ENCODE measurements at places on chromosomes 3 and 15.

- peak; percentile 95 for DNase-seq
These were observed 218 bp upstream of the MAPKAPK3 start for GRCh38 chr3:50616770-50617095.

- peak; percentile 74 for DNase-seq
These were observed 1.7 kb downstream of the SYNM start for GRCh38 chr15:99106417-99107220.

GRCh38 chr3:133488785-133489367 lies 84.6 kb upstream of the CDV3 start:
- DNase-seq, result no peak

GRCh38 chr3:84904816-84905555 lies 53.8 kb upstream of the CADM2 start:
- DNase-seq, result no peak

- DNase-seq, result no peak
These were observed 150.5 kb upstream of the POU1F1 start for GRCh38 chr3:87426918-87427317.

DNA sequence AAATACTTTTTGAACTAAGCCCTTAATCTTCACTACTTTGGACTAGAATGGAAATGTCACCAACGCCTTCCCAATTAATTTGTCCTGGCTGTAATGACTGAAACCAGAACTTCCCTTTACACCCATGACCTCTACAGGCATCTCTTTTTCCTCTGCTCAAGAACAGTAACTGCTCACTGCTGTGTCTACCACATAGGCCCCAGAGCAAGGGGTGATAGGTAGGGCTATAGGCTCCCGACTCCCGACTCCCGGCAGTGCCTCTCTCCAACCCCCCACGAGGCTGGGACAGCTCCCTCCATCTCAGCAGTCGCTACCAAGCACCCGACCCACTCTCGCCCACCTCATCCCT lies 384 bp upstream of the LEKR1 start:
- DNase-seq, result no peak

DNA sequence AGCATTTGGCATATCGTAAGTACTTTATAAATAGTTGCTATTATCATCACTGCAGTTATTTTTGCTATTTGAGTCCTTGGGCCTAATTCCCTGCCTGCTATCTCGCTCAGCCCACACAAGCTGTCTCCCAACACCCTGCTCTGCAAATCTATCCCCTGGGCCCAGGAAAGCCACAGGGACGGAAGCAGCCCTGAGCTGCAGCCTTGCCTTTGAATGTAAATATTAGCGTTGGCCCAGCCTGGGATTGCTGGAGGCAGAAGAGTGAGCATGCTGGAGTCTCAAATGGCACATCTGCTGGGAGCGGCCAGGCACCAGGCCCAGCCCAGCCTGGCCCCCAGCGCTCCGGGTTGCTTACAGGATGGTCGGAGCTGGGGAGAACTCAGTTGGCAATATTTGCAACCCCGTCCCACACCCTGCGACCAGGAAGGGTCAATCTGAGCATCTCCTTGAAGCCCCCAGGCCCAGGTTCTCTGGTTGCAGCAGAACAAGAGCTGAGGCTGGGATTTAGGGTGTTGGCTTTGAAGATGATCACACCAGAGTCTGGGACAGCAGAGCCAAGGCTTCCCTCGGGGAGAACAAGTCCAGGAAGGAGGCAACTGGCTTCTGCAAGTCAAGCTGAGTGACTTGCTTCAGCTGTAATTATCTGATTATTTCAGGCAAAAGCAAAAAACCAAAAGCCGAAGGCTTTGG lies 529.6 kb downstream of the SHQ1 start:
- DNase-seq, result no peak

- peak; percentile 35 for DNase-seq
These were observed 9.8 kb downstream of the SYNM start for GRCh38 chr15:99114511-99115299.

GRCh38 chr3:18510947-18511346 lies 85.8 kb upstream of the SATB1 start:
- DNase-seq, result no peak

GRCh38 chr3:117630469-117630868 lies 920.9 kb downstream of the TUSC7 start:
- DNase-seq, result no peak

- DNase-seq, result no peak
These were observed 55.0 kb upstream of the SOX14 start for GRCh38 chr3:137709011-137709601.

Measured in left ventricle myocardium superior (tissue), 1 donor.